ENCODE measurements at places on chromosomes 3 and 15. TPM values are rescaled to one million over a fixed set of nuclear protein-coding genes. Genes with fewer than 3 reads are reported as not detected.

GRCh38 chr3:15690230-15690629 lies 88.7 kb downstream of the BTD start:
- H3K36me3 ChIP-seq: peaks cover 10% of the 10 kb centered on the region
- DNase-seq: no peak
- no peak overlapping the region for H3K4me3 ChIP-seq
- no peaks in the 10 kb centered on the region for H3K27me3 ChIP-seq
- peaks cover 10% of the 10 kb centered on the region for H3K4me1 ChIP-seq
- H3K27ac ChIP-seq: no peak overlapping the region

DNA sequence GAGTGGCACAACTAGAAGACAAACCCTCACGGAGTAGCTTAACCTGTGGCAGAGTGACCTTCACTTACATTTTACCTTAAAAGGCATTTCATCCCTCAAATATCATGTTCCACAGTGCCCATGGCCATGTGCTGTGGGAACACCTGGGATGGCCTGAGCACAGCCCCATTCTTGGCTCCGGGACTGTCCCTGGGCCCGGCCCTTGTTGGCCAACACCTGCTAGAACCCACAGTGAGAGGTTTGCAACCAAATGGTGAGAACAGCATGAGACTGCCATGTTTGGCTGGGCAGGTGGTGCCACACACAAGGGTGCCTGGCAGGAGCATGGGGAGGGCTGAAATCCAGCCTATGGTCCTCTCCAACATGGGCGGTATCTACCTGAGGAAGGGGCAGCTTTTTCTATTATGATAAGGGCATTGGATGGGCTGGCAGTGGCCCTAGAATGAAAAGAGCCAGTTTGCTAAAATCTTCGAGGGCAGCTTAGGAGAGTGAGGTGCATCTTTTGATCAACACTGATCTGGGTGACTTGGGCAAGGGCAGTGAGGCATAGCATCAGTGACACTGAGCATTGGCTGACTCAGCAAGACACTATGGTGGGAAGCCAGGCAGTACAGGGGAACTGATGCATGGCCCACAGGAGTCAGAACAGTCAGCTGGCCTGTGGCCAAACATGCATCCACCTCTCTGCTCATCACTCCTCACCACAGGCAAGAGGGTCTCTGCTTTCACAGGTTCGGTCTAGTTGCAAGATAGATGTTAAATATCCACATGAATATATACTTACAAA lies 53.9 kb downstream of the SYNM start:
- no peaks in the 10 kb centered on the region for H3K4me1 ChIP-seq
- no peak for DNase-seq
- H3K27ac ChIP-seq: no peak overlapping the region
- H3K27me3 ChIP-seq: no peaks in the 10 kb centered on the region

GRCh38 chr15:56939257-56939656 lies 20.8 kb downstream of the TCF12 start:
- H3K27me3 ChIP-seq: no peaks in the 10 kb centered on the region
- DNase-seq: no peak
- H3K4me3 ChIP-seq: no peak overlapping the region
- no peak overlapping the region for H3K27ac ChIP-seq
- H3K4me1 ChIP-seq: no peaks in the 10 kb centered on the region
- H3K36me3 ChIP-seq: peaks cover 40% of the 10 kb centered on the region

DNA sequence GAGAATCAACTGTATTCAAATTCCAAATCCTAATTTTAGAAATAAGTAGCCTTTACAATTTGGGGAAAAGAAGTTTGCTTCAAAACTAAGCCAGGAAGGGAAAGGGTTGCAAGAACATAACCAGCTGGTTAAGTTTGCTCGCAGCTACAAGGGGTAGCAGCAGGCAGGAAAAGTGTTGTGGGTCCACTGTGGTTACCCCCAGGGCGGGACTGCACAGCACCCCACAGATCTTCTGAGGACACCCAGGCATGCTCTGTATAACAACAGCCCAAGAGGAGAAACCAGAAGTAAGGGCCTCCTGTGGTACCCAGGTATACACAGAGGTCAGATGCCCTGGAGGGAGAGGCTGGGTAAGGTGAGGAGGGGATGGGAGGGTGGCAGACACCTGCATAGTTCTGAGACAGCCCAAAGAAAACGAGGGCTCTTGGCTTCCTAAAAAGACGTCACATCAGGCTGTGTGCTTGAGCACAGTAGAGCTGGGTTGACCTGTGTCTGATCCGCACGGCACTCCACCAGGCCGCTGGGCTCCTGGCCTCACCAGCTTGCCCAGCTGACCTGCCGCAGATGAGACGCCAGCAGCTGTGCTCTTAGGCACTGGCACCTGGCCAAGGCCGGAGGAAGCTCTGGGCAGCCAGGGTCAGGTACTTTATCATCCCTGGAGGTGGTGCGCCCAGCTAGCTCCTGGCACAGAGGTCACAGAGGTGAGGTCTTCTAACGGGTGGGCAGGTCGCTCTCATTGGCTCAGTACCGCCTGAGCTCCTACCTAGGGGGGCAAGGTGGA lies 81.8 kb upstream of the SNRPA1 start:
- H3K4me3 ChIP-seq: no peak overlapping the region
- no peak for DNase-seq
- no peaks in the 10 kb centered on the region for H3K36me3 ChIP-seq
- peaks cover 20% of the 10 kb centered on the region for H3K4me1 ChIP-seq
- peaks cover 14% of the 10 kb centered on the region for H3K27me3 ChIP-seq

SNX22 gene
- total RNA-seq: 1.3 TPM

TMEM39A gene
- 65.9 TPM for total RNA-seq

GRCh38 chr3:117486719-117487716 lies 777.4 kb downstream of the TUSC7 start:
- no peak for DNase-seq
- peaks cover 8% of the 10 kb centered on the region for H3K4me1 ChIP-seq
- H3K27me3 ChIP-seq: no peaks in the 10 kb centered on the region
- H3K4me3 ChIP-seq: no peak overlapping the region
- H3K36me3 ChIP-seq: no peaks in the 10 kb centered on the region
- no peak overlapping the region for H3K27ac ChIP-seq

ERC2 gene
- 6.1 TPM for total RNA-seq

DNA sequence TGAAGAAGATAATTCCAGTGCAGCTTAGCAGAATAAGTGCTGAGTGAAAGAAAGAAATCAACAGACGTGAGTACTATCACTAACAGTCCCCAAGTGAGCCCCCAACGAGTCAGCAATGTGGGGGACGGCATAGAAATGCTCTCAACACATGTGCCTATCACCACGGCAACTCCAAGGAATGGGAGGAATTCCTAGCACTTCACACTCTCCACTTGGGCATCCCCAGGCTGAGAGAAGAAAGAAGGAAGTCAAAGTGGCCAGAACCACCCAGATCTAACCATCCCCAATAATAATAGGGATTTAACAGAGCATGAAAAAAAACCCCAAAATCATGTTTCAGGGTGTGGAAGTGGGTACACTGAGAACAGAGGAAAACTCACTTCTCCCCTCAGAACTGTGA lies 29.3 kb upstream of the CPNE4 start:
- H3K27ac ChIP-seq: no peak overlapping the region
- H3K4me1 ChIP-seq: no peaks in the 10 kb centered on the region
- H3K27me3 ChIP-seq: peaks cover 8% of the 10 kb centered on the region
- no peak for DNase-seq
- no peaks in the 10 kb centered on the region for H3K36me3 ChIP-seq

BLM gene
- 8.5 TPM for total RNA-seq

DNA sequence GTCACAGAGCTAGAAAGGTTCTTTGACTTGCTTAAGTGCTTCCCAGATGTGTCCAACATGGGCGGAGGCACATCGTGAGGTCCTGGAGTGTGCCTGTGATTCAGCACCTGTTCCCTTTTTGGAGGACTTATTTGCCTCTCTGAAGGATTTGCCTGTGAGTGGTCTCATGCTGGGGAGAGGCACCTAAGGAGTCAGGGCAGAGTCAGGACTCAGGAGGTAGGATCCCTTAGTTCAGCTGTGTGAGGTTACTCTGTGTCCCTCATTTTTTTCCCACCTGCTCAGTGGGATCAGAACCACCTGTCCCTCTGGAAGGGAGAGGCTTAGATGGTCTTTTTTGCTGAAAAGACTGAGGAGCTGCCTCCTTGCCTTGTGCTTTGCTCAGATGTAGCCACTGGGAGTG lies 3.0 kb downstream of the ZNF589 start:
- H3K4me1 ChIP-seq: peaks cover 7% of the 10 kb centered on the region
- H3K4me3 ChIP-seq: no peak overlapping the region
- no peaks in the 10 kb centered on the region for H3K27me3 ChIP-seq
- no peak overlapping the region for H3K27ac ChIP-seq
- H3K36me3 ChIP-seq: peaks cover 11% of the 10 kb centered on the region

DNA sequence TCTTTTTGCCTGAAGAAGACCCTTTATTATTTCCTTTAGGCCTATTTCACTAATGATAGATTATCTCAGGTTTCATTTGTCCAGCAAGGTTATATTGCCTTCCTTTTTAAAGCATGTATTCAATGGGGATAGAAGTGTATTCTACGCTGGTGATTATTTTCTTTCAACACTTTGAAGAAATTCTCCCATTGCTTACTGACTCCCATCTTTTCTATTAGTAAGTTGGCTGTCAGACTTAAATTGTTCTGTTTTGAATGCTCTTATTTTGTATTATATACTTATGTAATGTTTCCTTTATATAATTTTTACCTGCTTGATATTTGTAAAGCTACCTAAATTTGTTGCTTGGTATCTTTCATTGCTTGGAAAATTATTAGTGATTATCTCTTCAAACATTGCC lies 445.1 kb upstream of the RASGRP1 start:
- H3K4me1 ChIP-seq: no peaks in the 10 kb centered on the region
- H3K27ac ChIP-seq: no peak overlapping the region

DNA sequence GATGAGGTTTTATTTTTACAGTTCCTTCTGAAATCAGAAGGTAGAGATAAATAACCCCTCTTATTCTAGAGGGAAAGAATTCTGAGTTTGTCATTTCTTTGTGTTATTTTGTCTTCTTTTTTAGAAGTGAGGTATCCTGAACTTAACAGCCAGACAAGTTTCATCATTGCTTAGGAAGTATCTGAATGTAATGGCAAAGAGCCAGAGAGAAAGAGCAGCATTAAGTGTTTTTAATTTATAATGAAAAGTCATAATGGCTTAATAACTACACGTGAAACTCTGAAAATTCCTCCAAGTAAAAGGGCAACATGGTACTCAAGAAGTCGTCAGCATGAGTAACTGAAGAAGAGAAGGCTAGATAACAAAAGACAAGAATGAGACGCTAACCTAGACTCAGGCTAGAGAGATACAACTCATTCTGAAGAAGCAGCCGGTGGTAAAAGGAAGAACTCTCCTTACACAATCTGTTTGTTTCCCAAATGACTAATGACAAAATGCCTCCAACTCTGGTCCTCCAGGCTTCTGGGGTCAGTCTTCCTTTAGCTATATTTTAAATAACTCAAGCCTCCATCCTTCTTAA lies 116.2 kb upstream of the NECTIN3 start:
- no peaks in the 10 kb centered on the region for H3K27me3 ChIP-seq
- H3K27ac ChIP-seq: no peak overlapping the region
- no peaks in the 10 kb centered on the region for H3K36me3 ChIP-seq
- no peaks in the 10 kb centered on the region for H3K4me1 ChIP-seq
- DNase-seq: no peak

TGM5 gene
- total RNA-seq: 0.71 TPM

FAM81A gene
- 1.4 TPM for total RNA-seq

HIGD2B gene
- not detected for total RNA-seq

DNA sequence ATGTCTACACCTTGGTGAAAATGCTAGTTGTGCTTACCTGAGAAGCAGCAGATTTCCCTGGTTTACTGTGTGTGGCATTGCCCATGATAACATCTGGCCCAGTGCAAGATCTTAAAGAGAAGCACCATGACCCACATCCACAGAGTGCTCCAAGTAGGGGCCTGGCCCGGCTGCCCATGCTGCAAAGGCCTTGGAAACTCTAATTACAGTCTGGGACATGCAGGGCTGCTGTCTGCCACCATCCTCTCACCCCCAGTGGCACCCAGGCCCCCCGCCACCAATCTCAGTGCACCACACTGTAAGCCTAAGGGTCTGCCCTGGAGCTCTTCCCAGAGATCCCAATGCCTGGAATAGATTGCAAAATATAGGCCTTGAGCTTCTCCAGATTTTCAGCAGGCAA lies 132.6 kb downstream of the CHDH start:
- no peak overlapping the region for H3K4me3 ChIP-seq
- no peak overlapping the region for H3K27ac ChIP-seq
- no peak for DNase-seq
- no peaks in the 10 kb centered on the region for H3K27me3 ChIP-seq
- no peaks in the 10 kb centered on the region for H3K36me3 ChIP-seq

IL17RE gene
- 13.6 TPM for total RNA-seq

DNA sequence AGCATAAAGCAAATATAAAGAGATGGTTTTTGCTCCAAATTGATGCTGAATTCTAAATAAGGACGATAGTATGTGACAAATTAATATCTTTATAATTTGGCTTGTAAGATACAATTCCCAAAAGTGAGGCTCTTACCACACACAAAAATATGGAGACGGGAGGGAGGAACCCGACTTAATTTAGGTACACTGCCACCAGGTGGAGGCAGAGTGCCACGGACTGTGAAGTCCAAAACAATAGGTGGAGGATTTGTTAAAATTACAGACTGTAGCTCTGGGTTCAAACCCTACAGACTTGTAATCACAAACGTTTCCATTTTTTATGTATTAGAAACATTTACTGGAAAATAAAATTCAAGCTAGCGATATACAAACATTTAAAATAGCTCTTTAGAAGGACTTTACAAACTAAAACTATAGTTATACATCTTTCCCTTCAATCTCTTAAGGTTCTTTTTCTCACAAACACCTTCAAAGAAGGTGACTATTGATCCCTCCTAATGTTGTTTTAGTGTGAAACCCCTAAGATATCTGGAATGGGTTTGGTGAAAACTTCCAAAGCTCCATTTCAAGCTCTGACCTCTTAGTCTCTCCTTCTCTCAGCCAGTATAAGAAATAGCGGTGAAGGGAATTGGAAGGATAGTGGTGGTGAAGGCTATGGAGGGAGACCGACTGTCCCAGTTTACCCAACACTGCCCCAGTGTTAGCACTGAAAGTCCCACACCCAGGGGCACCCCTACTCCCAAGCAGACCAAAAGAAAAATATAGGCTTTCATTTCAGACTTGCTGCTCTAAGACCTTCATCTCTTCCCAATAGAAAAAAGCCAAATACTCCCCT lies 89.7 kb downstream of the AQP9 start:
- no peak for DNase-seq
- no peaks in the 10 kb centered on the region for H3K27me3 ChIP-seq
- H3K4me1 ChIP-seq: peaks cover 26% of the 10 kb centered on the region
- no peak overlapping the region for H3K4me3 ChIP-seq

CADPS gene
- 21.6 TPM for total RNA-seq

STAB1 gene
- 0.12 TPM for total RNA-seq

CNTN6 gene
- 3.3 TPM for total RNA-seq

DNA sequence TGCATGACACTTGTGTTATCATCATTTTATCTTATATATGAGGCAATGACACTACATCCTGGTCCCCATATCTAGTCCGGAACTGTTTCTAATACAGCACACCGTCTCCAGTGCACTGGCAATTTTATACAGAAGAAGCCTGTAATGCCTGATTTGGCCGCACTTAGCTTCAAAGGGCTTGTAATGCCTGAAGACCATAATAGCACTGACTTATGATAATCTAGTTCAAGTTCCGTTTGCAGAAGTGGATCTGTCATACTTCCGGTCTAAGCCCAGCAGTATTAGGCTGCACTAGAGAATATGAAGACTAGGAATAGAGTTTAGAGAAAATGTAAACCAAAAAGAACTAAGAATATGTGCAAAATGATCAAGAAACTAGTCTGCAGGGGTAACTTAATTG lies 1.3 kb downstream of the BNIP2 start:
- no peaks in the 10 kb centered on the region for H3K27me3 ChIP-seq
- peak overlapping the region; percentile 99 for H3K4me3 ChIP-seq
- H3K4me1 ChIP-seq: peaks cover 26% of the 10 kb centered on the region
- peak overlapping the region; percentile 100 for H3K27ac ChIP-seq
- no peak for DNase-seq
- peaks cover 23% of the 10 kb centered on the region for H3K36me3 ChIP-seq

ANKRD63 gene
- 1.5 TPM for total RNA-seq

Data from type B pancreatic cell (in vitro differentiated cells).